ENCODE measurements at places on chromosomes 2 and 18.

GRCh38 chr18:41745166-41746049, 209.6 kb upstream of the PIK3C3 start:
- DNase-seq = peak; percentile 57

- DNase-seq = peak; percentile 24
Measured at GRCh38 chr2:218285604-218286003, 6.7 kb downstream of the TMBIM1 start.

- no peak for DNase-seq
Measured at GRCh38 chr2:146853741-146854444, 990.9 kb upstream of the ACVR2A start.

DNA sequence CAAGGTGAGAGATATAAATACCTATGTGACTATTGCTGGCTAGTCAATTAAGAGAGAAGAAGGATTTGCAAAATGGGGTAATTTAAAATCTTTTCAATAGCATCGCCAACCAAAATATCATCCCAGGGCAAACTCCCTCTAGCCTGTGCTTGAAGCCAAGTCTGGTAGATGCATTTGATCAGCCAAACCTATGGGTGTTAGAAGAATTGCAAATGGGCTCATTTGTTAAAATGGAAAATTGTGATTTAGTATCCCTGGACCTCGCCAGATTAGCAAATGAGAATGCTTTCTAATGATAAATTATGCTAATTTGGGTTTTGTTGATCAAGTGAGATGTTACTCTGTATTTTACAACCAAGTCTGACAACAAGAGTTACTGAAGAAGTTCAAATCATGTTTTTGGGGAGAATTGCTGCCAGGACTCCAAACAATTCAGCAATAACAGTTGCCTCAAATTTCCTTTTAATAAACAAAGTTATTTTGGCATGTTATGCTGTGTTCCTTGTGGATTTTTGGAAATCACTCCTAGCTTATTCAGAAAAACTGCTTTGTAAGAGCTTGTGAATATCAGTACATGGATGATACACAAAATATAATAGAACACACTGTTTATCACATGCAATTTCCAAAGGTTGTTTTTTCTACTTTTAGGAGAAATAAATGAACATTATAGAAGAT, 272.5 kb upstream of the PARD3B start:
- no peak for DNase-seq

GRCh38 chr2:10366601-10367270, 64.0 kb downstream of the HPCAL1 start:
- no peak for DNase-seq

GRCh38 chr2:183964565-183964964, 633.8 kb upstream of the ZNF804A start:
- no peak for DNase-seq

All from RPMI8226 (cell line).